ENCODE measurements at places on chromosomes 6 and 20. TPM values are rescaled to one million over a fixed set of nuclear protein-coding genes. Genes with fewer than 3 reads are reported as not detected.

DNA sequence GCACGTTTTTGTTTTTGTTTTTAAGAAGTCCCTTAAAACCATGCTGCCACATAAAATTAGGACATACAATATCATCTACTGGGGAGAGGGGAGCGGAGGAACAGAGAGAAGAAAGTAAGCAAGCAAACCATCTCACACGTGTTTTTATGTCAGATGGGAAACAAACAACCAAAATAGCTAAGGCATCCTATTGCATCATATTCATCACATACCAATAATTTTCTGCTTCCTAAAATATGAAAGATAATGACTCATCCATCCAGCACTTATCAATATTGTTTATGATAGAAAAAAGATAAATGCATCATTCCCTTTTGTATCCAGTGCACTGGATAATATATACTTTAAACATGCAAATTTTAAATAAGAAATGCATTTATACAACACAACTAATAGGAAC is 329.6 kb downstream of the RNGTT start:
- DNase-seq = no peak

DNA sequence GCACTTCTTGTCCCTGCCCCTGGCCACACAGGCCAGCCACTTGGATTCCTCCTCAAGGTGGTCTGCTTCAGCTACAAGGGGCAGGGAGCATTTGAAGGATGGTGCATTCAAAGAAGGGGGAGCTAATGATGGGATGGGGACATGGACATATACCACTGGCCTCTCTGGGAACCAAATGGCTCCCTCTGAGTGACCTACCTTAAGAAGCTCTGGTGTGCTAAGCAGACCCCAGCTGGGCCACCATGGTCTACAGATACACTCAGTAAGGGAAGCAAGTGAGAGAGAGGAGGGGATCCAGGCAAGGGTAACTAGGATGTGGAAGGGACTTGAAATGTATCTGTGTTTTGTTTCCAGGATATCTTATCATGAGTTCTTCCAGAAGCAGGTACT is 62.4 kb downstream of the TTI1 start:
- no peak for DNase-seq

BPIFA1 gene
- polyA plus RNA-seq = not detected

DNA sequence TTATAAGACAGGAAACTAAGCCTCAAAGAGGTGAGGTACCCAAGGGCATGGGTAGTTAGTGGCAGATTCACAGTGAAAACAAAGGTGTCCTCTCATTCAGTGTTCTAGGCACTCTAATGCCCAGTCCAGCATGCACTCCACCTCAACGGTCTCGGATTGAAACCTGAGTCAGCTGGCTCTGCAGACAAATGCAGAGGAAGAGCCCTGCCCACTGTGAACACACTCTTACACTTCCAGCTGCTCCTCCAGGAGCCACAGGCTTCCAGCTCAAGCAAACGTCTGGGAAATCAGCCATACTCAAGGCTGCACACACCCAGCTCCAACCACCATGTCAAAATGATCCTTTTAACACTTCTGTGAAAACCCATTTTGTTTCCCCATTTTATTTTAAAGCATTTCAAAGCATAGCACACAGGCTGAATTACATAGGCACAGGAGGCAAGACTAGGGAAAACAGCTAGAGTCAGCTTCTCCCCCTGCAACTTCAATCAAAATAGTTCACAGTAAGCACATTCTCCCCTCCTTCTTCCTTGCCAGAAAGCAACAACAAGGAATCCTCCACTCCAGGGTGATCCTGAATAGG is 3.0 kb upstream of the IL17A start:
- DNase-seq = no peak

GRCh38 chr6:108947114-108947854 is 99.1 kb downstream of the ARMC2 start:
- no peak for DNase-seq

- DNase-seq = no peak
Observed at GRCh38 chr20:22795871-22796270, 211.5 kb upstream of the FOXA2 start.

THEMIS gene
- polyA plus RNA-seq = 110 TPM

ZNF391 gene
- polyA plus RNA-seq = 3.4 TPM

CGA gene
- polyA plus RNA-seq = not detected

AKIRIN2 gene
- 38.5 TPM for polyA plus RNA-seq

GRCh38 chr6:89775150-89775549 is 44.4 kb downstream of the MDN1 start:
- DNase-seq = no peak

ULBP2 gene
- not detected for polyA plus RNA-seq

B3GAT2 gene
- 0.49 TPM for polyA plus RNA-seq

DNA sequence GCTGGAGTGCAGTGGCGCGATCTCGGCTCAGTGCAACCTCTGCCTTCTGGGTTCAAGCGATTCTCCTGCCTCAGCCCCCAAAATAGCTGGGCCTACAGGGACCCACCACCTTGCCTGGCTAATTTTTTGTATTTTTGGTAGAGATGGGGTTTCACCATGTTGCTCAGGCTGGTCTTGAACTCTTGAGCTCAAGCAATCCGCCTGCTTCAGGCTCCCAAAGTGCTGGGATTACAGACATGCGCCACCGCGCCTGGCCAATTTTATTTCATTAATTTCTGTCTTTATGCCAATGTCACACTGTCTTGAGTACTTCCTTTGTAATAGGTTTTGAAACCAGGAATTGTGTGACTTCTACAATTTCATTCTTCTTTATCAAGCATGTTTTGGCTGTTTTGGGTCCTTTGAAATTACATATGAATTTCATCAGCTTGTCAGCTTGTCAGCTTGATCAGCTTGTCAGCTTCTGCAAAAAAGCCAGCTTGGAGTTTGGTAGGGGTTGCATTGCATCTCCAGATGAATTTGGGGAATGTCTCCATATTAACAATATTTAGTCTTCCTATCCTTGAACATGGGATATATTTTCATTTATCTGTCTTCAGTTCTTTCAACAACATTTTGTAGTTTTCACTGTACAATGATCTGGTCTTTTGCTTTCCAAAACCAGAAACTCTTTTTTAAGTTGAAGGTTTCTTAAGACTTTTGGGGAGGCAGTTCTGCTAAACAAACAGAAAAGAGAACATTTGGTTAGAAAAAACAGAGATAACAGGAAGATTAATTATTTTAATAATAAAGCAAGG is 20.8 kb downstream of the ZFAND3 start:
- DNase-seq = no peak

- no peak for DNase-seq
Observed at GRCh38 chr6:123640567-123641187, 3.9 kb upstream of the TRDN start.

DCDC2 gene
- not detected for polyA plus RNA-seq

DNA sequence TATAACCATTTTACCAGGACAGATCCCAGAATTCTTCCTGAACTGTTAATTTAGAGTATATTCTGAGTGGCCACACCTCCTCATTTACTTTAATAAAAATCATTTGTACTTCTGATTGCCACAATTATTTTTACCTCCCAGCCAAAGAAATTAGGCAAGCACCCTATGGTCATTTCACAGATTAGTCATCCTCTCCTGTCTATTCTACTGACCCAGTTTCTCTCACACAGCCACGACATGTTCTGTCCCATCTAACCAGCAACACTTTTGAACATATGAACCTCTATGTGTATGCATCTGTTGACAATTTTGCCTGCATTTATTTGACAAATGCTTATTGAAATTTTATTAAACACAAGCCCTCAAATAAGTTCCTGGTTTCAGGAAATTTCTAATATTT is 202.6 kb upstream of the STXBP5 start:
- no peak for DNase-seq

DNA sequence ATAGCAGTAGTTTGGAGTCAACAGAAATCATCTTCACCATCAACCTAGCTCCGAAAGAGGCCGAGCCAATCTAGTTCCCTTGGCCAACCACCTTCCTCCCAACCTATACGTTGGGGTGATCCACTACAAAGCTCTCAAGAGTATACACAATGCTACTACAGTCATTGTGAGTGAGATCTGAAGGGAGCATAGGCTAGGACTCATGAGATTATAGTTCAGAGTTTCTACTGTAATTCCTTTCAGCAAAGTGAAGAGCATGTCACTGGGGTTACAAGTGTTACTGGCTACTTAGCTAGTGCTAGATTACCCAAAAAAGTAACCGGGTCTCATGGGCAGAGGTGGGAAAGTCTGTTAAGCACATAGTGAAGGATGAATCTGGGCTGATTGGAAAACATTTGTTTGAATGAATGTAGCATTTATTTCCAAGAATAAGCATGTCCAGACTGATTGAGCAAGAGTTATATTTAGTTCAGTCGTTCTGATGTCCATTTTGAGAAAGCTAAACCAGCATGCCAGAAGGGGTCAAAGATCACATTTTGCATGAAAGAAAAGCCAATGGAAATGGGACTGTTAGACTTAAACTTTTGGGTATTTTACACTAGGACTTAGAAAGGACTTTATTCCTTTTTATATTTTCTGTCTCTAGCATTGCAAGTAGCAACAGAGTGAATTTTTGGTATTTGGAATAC is 10.5 kb upstream of the ESR1 start:
- DNase-seq = no peak

GRCh38 chr6:7561153-7561964 is 19.9 kb downstream of the DSP start:
- no peak for DNase-seq

DNA sequence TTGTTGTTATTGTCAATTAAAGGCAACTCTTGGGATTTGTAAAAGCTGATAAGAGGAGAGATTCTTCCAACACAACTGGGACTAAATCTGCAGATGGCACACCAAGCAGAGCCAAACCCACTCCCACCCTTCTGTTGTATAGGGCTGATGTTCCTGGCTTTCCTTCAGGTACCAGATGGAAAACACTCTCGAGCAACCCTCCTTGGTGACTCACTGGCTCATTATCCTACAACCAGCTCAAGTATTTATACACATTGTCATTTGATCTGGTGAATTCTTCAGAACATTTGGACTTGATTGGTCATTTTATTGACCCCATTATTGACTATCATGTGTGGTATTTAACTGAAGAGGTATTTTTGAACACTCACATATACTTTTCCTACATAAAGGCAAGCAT is 190.3 kb upstream of the PCSK2 start:
- no peak for DNase-seq

MAP7 gene
- polyA plus RNA-seq = 0.17 TPM

CAP2 gene
- polyA plus RNA-seq = not detected

- DNase-seq = no peak
Observed at GRCh38 chr6:77740380-77740779, 87.5 kb downstream of the MEI4 start.

GRCh38 chr6:116210750-116211425 is 43.0 kb downstream of the TSPYL4 start:
- DNase-seq = no peak

TREM1 gene
- not detected for polyA plus RNA-seq

GRCh38 chr20:51815383-51816076 is 13.2 kb upstream of the SALL4 start:
- DNase-seq = no peak

FAM83D gene
- 2.0 TPM for polyA plus RNA-seq
